ENCODE measurements at places on chromosomes 6 and 20.

GRCh38 chr6:134138226-134138975 lies 86.0 kb upstream of the SLC2A12 start:
- no peak for DNase-seq

DNA sequence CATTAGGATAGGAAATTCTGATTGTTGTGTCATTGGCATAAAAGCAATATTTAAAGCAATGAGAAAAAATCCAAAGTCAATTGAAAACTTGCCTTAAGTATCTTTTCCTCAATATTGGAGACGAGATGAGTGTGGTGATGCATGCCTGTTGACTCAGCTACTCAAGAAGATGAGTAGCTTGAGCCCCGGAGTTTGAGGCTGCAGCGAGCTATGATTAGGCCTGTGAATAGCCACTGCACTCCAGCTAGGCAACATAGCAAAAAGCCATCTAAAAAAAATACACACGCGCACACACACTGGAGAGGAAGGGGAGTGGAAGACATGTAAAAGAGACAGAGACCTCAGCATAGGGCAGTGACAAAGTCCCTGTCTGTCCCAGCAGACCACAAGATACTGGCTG lies 9.7 kb upstream of the MARCKS start:
- DNase-seq, result no peak

GRCh38 chr6:49606721-49607390 lies 29.8 kb downstream of the RHAG start:
- DNase-seq, result peak; percentile 77

DNA sequence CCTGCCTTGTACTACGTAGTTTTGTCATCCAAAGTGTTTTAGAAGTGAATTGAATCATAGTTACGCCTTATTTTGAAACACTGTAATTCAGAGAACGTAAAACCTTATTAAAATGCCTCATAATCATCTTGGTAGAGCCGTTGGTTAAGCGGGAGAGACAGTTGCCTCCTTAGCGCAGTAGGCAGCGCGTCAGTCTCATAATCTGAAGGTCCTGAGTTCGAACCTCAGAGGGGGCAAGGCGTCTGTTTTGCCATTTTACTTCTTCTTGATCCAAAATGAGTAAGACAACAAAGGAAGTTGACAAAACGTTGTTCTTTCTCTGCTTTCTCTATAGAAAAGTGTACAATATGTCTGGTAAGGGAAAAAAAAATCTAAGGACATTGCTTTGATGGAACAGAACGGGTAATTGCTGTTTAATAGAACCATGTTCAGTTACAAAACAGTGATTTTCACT lies 20.7 kb upstream of the TRIM27 start:
- DNase-seq, result peak; percentile 83

DNA sequence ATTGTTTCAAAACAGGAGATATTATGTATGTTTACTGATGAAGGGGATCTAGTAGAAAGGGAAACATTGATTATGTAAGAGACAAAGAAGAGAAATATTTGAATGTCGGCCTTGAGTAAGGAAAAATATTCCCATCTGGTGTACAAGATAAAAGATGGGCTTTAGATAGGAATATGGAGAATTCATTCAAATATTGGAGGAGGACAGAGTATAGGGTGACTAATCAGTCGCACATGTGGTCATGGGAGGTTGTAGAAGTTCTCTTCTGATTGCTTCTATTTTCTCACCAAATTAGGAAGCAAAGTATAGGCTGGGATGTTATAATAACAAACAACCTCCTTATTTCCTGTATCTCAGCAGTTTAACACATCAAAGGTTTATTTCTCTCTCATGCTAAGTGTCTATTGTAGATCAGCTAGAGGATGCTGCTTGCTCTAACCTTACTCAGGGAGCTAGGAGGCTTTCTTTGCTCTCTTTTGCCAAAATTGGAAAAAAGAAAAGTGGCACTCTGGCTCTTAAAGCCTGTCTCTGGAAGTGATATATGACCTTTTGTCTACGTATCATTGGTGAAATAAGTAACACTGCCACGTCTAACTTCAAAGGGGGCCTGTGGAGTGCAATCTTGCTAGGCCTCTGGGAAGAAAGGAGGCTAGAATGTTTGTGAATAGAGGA lies 1.2 kb upstream of the HDDC2 start:
- DNase-seq, result no peak

DNA sequence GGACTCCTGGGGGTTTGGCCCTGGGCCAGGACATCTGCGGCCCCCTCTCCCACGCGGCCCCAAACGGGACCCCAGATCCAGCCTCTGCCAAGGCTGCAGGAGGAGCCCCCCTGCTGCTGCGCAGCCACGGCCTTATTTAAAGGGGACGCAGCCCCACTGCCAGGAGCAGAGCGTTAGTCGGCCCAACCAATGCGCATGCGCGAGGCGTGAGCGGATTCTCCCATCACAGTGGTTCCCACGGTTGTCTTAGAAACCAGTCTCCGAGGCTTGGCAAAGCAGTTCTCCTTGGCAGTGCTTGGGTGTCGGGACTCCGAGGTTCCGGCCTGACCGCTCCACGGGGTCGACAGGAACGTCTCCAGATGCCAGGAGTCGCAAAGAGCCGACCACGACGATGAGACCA lies 288.3 kb upstream of the ZNF337 start:
- no peak for DNase-seq

- DNase-seq, result no peak
Observed at GRCh38 chr6:164750128-164750527, 559.3 kb downstream of the C6orf118 start.

GRCh38 chr6:114304304-114304887 lies 38.4 kb downstream of the HS3ST5 start:
- peak; percentile 25 for DNase-seq

GRCh38 chr6:56938649-56939191 lies 16.2 kb upstream of the BEND6 start:
- DNase-seq, result peak; percentile 15

GRCh38 chr20:50682065-50682464 lies 9.3 kb downstream of the RIPOR3 start:
- no peak for DNase-seq

DNA sequence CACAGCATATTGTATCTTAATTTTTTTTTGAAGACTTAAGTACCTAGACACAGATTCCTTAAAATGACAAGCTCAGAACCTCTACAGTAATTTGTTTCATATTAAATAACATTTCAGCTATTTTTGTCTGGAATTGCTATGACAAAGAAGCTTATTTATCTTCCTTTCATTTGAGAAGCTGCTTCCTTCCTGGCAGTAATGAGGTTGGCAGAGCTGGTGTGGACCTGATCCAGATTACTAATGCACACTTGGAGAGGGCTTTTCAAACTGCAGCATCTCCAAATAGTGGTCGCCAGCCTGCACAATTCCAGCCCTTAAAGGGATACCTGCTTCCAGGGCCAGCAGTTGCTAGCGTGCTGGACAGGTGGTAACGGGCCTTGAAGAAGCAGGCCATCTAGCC lies 12.1 kb downstream of the PTCHD4 start:
- no peak for DNase-seq

- DNase-seq, result peak; percentile 80
Observed at GRCh38 chr20:24994470-24995368, 2.2 kb upstream of the APMAP start.
